H7 (cell line): ENCODE measurements at places on chromosomes 11 and 22.

DNA sequence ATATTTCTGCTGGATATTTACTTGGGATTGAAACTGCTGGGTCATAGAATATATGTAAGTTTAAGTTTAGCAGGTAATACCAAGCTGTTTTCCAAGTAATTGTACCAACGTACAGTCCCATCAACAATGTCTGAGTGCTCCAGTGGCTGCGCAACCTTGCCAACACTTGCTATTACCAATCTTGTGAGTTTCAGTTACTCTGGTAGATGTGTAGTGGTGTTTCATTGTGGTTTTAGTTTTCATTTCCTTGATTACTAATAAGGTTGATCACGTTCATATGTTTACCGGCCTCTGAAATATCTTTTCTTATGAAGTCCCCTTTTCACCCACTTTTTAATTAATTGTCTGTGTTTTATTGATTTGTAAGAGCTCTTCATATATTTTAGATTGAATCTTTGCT, 370.6 kb upstream of the CADM1 start:
- DNase-seq: no peak

DNA sequence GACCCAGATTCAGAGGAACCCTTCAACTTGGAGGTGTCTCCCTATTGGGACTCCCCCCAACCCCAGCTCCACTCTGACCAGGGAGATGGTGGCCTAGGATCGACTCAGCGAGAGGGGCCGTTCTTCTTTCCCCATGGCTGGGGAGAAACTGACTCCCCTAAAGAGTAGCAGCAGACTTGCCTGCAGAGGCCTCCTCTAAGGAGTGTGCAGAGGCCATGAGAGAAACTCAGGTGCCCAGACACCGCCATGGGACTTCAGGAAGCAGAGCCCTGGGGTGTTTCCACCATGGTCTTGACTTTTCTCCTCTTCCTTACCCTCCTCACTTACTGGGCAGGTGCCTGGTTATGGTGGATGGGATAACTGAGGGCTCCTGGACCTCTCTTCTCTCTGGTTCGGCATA, 2.6 kb upstream of the TOP3B start:
- no peak for DNase-seq

DNA sequence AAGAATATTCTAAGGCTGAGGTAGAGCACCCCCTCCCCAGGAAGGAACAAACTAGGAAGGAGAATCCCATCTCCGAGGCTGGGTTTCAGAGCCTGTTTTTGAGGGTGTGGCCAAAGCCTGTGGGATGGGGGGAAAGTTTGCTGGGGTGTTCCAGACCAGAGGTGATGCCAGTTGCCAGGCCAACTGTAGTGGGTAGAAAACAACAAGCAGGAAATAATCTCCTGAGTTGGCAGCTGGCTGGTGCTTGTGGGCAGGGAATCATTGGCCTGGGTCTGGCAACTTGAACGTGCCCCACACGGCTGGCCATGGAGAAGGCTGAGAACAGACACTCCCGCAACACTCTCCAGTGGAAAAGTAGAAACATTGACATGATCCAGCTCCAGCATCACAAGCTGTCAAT, 385.6 kb downstream of the ETS1 start:
- no peak for DNase-seq

GRCh38 chr11:13649619-13650018, 18.8 kb upstream of the FAR1 start:
- no peak for DNase-seq

- no peak for DNase-seq
Observed at GRCh38 chr22:24059793-24060192, 48.7 kb downstream of the CABIN1 start.

DNA sequence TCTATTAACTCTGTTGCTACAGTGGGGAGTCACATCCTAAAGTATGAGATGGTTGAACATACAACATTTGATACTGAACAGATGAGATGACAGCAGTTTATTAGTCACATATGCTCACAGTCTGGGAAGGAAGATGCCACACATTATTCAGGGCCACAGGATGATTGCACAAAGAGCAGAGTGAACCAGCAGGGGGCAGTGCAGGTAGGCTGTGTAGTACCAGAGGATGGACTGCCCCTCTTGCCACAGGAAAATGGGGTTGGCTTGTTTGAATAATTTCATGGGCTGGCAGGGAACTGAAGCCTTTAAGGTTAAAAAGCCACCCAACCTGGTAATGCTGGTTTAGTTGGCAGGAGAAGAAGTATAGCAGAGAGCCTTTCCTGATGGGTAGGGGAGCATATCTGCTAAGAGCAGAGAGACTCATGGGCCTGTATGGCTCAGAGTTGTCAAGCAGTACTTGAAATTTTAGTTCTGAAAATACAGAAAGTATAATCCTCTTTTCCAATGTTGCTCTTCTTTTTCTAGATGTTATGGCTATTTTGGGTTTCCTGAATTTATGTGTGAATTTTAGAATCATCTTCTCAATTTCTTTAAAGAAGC, 180.4 kb upstream of the B3GAT1 start:
- DNase-seq: peak; percentile 81

DNA sequence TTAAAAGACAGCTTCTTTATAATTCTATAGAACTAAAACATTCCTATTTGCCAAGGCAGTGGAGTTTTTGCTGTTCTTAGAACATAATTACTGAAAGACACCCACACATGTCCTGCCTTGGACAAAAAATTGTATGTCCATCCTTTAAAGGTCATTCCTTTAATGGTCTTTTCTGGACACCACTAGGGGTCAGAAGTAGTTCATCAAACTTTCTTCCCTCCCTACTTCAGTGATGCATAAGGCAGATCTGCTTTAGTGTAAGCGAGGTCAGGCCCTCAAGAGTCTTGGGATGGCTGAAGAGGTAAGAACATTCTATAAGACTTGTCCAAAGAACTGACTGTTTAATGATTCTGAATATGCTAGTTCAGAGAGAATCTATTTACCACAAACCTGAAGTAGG, 4.3 kb upstream of the OR51V1 start:
- DNase-seq: peak; percentile 42

DNA sequence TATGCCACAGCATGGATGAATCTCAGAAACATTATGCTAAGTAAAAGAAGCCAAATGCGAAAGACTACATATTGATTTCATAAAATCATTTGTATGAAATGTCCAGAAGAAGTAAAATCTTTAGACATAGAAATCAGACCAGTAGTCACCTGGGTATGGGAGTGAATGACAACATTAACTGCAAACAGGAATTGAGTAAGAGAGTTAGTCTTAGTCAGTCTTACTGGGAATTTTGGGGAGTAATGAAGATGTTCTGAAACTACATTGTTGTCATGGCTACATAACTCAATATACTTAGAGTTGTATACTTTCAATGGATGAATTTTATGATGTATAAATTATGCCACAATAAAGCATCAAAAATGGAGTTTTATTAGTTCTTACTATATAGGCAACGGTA, 107.8 kb upstream of the CHORDC1 start:
- DNase-seq: no peak

- no peak for DNase-seq
Observed at GRCh38 chr22:43167001-43167589, 15.7 kb downstream of the TSPO start.

DNA sequence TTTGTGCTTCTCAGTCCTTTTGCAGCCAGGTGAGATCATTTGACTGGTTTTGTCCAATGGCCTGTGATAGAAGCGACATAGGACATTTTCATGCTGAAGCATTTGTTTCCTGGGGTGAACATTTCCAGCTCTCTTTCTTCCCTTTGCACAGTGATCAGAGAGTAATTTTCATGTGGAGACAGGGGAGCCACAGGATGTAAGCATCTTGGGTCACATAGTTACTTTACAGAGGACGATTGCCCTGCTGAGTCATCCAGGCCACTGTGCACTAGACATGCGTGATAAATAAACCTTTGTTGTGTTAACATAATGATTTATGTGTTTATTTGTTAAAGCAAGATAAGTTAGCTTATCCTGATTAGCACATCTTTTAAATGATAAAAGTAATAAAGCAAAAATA, 263.5 kb upstream of the CCDC179 start:
- peak; percentile 2 for DNase-seq

DNA sequence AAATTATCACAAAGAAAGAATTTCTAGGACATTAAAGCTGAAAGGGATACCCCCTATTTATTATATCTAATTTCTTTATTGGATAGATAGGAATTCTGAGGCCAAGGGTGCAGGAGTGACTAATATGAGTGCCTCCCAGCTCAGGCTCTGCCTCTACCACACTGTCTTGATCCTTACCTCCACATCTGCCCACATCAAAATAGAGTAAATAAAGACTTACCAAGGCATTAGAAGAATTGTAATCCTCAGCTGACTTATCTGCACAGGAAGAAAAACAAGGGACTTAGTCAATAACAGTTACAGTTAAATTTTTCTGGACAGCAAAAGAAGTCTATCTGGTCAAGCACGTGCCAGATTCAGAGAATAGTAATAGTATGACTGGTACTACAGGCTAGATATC, 72.6 kb upstream of the GDPD4 start:
- DNase-seq: no peak

DNA sequence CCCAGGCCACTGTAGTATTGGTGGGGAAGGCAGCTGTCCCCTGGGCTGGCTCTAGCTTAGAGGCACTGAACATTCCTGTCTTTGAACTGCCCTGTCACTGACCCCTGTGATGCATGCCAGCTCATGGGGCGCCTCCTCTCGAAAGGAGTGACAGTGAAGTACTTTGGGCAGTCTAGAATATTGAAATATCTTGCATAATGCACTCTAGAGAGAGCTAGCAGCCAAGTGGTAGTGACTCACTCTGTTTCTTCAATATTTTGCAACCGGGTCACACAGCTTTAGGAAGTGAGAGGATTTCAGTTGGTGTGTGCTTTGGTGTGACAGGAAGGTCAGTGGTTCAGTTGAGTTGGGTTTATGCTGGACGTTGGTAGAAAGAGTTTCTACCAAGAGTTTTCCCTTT, 35.5 kb upstream of the ST14 start:
- no peak for DNase-seq
